GM13976 (cell line): ENCODE measurements at places on chromosomes 2 and 18.

GRCh38 chr18:12679183-12679786 lies 21.4 kb upstream of the SPIRE1 start:
- DNase-seq: no peak

- DNase-seq: no peak
Observed at GRCh38 chr18:48590678-48591077, 51.8 kb downstream of the CTIF start.

DNA sequence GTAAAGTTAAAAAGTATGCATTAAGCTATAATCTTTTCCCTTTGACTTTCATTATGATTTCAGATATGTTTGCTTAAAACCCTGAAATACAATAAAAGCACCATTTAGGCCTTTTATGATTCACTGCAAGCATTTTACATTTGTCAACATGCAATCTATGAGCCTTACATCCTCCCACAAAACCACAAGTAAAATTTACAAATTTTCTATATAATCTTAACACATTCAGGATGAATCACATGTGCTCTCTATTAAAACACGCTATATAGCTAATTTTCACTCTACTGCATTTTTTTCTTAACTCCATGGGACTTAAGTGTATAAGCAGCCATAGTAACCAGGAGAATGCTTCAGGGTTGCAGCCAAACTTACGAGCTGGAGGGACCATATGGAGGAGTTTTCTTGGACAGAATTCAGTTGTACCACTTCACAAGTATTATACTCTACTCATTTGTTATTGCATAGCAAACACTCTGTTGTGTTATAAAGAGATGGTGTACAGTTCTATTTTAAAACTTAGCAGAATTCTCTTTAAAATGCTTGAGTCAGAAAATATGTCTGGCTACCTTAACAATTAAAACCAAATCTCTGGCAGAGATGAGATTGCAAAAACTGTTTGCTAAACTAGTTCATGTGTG lies 293.2 kb downstream of the ALK start:
- no peak for DNase-seq

GRCh38 chr18:56977771-56978170 lies 169.1 kb upstream of the BOD1L2 start:
- no peak for DNase-seq

DNA sequence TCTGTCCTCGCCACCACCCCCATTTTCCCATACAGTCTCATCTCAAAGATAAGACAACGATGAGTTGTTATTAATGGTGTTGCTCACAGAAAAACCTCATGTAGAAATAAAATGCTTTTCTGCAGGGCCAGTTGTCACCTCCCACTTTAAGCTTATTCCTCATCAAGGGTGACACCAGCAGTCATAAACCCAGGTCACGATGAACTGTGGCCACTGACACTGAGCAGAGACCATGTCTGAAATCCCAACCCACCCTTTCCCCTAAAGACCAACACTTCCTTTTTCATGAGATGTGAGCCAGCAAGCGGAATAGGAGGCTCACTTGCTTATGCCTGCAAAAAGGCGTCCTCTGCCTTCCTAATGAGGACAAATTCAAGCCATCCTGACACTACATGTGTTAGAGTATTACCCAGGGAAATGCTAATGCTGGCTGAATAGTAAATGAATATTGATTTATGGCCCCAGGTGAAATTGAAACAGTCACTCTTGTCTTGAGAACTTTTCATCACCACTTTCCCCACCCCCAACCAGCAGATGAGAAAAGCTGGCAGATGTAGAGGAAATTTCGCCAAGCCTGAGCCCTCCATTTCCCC lies 228.4 kb downstream of the MGAT5 start:
- no peak for DNase-seq
